Stimulated activated CD8-positive, alpha-beta memory T cell treated with anti-CD3 and anti-CD28 coated beads, Interleukin-4, amount 100 ng/mL, for 48 hours (primary cell): ENCODE measurements at places on chromosomes 13 and 19.

DNA sequence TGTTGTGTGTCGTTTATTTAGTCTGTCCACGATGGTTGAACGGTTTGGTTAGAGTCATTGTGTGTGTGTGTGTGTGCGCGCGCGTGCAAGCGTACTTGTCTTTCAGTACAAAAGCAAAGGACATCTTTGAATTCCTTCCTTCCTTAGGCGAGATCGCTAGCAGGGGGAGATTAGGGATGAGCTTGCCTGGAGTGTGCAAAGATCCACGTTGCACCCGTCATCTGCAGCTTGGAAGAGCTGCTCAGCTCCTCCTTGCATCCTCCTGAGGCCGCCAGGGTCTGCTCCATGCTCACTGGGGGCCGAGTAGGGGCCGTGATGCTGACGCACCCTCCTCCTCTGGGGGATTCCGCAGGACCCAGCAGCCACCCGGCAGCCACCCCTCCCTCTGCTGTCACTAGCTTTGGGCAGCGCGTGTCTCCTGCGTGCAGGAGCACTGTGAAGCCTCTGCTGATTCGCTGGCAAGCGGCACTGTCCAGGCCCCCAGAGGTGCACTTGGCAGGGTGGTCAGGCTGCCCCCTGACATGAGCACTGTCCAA, 137.3 kb downstream of the KDM4B start:
- DNase-seq, result no peak

GRCh38 chr13:52451135-52451804, 836 bp upstream of the VPS36 start:
- DNase-seq, result no peak

DNA sequence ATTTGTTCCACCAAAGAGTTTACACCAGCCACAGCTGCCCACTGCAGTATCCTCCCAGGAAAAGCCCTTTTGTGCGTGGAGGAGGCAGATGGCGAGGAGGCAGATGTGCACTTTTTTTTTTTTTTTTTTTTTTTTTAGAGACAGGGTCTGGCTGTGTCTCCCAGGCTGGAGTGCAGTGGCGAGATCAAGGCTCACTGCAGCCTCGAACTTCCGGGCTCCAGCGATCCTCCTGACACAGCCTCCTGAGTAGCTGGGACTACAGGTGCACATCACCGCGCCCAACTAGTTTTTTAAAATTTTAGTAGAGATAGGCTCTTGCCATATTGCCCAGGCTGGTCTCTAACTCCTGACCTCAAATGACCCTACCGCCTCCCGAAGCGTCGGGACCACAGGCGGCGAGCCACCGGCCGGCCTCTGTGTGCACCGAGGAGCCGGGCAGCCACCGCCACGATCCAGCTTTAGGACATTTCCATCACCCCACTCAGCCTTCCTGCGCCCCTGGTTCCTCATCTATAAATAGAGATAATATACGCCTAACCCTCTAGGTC, 563 bp upstream of the PDCD5 start:
- DNase-seq, result no peak

- DNase-seq, result no peak
Measured at GRCh38 chr13:107006661-107007060, 438.7 kb upstream of the ARGLU1 start.

GRCh38 chr13:29524176-29524575, 71.3 kb downstream of the SLC7A1 start:
- no peak for DNase-seq

GRCh38 chr13:40116008-40116407, 460.5 kb downstream of the COG6 start:
- DNase-seq, result peak; percentile 55

GRCh38 chr19:47693903-47694302, 19.3 kb upstream of the EHD2 start:
- no peak for DNase-seq

- DNase-seq, result no peak
Measured at GRCh38 chr13:110571896-110572777, 10.6 kb upstream of the RAB20 start.

- DNase-seq, result no peak
Measured at GRCh38 chr19:42272989-42273406, 3.9 kb downstream of the CIC start.

DNA sequence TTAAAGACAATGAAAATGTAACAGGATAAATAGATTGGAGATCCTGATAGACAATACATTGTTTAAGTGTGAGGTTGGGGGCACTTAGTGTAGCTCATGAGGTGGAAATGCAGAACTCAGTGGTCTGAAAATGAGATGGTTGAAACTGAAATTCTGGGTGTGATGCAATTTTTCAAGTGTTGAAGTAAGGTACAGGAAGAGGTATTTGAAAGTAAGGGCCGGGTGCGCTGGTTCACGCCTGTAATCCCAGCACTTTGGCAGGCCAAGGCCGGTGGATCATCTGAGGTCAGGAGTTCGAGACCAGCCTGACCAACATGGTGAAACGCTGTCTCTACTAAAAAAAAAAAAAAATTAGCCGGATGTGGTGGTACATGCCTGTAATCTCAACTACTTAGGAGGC, 113.0 kb downstream of the UFM1 start:
- DNase-seq, result no peak

- no peak for DNase-seq
Measured at GRCh38 chr13:22846551-22846950, 334.2 kb upstream of the SGCG start.

DNA sequence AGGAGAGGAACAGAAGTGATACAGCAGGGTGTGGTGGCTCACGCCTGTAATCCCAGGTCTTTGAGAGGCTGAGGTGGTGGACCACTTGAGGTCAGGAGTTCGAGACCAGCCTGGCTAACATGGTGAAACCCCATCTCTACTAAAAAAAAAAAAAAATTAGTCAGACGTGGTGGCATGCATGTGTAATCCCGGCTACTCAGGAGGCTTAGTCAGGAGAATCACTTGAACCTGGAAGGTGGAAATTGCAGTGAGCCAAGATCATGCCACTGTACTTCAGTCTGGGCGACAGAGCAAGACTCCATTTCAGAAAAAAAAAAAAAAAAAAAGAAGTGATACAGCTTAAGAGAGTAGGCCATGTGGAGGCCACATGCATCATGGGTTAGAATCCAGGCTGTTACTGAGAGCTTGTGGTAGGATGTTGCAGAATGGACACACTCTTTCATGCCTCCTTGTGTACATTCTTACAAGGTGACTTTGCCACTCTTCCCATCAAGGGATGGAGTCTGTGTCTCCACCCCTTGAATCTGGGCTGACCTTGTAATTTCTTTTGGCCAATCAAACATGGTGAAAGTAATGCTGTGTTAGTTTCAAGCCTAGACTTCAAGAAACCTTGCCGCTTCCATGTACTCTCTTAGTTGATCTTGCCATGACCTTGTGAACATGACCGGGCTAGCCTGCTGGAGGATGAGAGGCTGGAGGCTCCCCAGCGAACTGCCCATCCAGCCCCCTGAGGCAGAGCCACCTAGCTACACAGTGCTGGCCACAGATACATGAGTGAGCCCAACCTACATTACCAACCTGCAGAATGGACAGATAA, 12.3 kb downstream of the FAM187B start:
- no peak for DNase-seq

- DNase-seq, result no peak
Measured at GRCh38 chr19:43454031-43454430, 11.4 kb downstream of the LYPD3 start.

- DNase-seq, result no peak
Measured at GRCh38 chr19:28405346-28405742, 807.6 kb downstream of the UQCRFS1 start.

DNA sequence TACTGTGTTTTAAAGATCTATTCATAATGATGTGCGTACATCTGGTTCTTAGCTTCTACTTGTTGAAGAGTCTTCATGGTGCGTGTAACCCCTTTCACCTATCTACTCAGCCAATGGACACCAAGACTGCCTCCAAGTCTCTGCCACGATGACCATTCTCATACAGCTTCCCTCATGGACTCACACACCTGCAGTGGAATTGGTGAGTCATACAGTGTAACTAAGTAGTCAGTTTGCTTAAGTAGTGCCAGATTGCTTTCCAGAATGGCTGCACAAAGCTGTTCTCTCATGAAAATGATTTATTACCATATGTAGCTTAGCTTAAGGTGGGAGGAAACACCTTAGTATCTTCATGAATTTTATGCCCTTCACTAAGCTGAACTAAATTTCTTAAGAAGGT, 112.3 kb downstream of the AKAP11 start:
- no peak for DNase-seq

DNA sequence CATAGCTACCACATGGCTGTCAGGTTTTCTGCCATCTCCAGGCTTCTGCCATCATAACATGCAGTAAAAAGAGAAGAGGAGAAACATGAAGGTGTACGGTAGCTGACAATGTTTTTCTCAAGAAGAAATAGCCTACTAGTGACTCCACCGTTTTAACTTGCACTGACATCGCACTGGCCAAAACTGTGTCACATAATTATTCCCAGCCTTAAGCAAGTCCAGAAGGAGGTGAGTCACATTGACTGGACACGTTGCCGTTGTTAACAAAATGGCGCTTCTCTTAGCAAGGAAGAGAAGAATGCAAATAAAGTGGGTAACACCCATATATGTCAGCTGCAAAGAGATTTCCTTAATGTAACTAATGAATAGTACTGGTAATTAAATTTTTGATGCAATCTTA, 810.4 kb upstream of the SLC10A2 start:
- DNase-seq, result no peak

- DNase-seq, result no peak
Measured at GRCh38 chr19:55152017-55152416, 3.0 kb upstream of the TNNT1 start.

- DNase-seq, result no peak
Measured at GRCh38 chr19:37963190-37963936, 56.4 kb downstream of the SIPA1L3 start.

GRCh38 chr13:112333756-112334543, 42.2 kb upstream of the SPACA7 start:
- no peak for DNase-seq

- no peak for DNase-seq
Measured at GRCh38 chr13:46654951-46655350, 102.0 kb downstream of the LRCH1 start.

GRCh38 chr19:37933937-37934358, 26.9 kb downstream of the SIPA1L3 start:
- no peak for DNase-seq

DNA sequence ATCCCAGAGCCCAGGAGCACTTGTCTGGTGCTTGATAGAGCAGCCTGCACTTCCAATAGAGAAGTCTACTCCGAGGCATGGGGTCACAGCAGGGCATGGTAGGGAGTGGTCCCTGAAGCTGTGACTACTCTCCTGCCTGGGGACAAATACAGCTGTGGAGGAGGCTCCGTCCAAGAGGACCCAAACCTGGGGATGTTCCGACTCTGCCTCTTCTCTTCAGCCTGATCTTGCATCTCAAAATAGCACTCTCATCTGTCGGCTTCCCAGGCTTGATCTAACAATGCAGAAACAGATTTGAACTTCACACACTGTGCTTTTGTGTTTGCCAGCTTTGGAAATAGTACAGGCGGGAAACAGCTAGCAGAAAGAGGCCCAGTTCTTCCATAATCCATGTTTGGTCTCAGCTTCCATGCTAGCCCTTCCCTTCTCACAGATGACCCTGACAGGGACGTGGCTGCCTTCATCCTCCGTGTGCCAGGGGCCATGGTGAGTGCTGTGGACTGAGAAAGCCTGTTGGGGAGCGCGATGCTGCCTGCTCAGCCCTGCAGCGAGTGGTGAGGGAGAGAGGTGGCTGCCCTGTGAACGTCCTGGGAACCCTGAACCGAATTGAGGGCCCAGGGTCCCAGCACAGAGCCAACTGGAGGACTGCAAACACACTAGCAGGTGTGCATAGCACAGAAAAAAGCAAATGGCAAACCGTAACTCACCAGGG, 150.3 kb upstream of the GPR12 start:
- no peak for DNase-seq

- DNase-seq, result no peak
Measured at GRCh38 chr19:23403581-23404324, 8.5 kb upstream of the ZNF91 start.

- DNase-seq, result no peak
Measured at GRCh38 chr19:31127134-31127967, 221.9 kb downstream of the TSHZ3 start.

GRCh38 chr13:41007744-41008128, 11.4 kb downstream of the ELF1 start:
- no peak for DNase-seq

- DNase-seq, result no peak
Measured at GRCh38 chr19:38904581-38905539, 5.1 kb downstream of the NFKBIB start.

DNA sequence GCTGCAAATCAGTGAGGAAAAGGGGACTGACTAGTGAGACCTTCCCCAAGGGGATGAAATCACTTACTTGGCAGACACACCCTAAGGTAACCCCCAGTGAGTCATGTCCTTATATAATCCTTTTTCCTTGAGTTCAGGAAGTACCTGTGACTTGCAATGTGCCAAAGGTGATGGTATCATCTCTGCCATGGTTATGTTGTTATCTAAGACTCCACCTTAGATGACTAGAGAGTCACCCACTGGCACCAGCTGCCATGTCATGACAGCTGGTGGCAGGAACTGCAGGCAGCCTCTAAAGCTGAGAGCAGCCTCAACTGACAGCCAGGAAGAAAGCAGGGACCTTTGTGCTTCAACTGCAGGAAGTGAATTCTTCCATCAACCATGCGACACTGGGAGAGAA, 12.5 kb downstream of the PBX4 start:
- DNase-seq, result peak; percentile 47

DNA sequence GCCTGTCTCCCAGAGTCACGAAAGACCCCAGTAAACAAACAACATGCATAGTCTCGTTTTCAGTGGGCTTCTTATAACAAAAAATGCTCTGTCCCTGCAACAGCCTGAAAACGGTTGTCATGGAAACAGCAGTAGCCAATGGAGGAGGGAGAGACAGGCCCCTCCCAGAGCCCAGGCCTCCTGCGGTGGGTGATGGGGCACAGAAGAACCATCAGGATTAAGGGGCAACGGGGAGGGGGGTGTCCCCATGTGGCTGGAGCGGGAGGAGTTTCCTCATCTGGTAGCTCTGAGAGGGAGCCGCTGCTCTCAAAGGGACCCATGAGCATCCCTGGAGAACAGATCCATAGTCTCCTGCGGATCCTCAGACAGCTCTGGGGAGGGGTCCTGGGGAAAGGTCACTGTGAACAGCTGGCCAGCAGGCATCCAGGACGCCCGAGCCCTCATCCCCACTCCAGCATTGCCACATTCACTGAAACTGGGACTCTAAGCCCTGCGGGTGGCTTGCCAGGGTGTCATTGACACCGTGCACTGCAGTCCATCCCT, 37.5 kb upstream of the PNMA8B start:
- DNase-seq, result peak; percentile 17

GRCh38 chr19:13441810-13442512, 64.3 kb downstream of the CACNA1A start:
- peak; percentile 64 for DNase-seq

- DNase-seq, result no peak
Measured at GRCh38 chr13:100306434-100306999, 217.6 kb downstream of the PCCA start.

DNA sequence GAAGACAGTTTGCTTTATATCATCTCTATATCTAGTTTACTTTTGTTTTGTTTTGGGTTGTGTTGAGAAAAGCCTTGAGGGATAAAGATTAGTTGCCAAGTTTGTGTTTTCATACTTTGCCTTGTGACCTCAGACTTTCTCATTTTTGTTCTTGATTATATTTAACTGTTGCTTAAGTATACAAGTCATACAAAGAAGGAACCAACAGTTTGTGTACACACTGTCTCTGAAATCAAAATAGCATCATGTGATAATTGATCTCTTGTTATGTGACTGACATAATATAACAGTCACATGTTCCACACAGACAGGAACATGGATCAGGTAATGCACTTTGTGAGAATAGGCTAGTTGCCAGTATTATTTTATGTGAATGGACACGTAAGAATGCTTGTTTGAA, 70.8 kb downstream of the SHISA2 start:
- DNase-seq, result no peak
